Pons (tissue), 1 donor: ENCODE measurements at places on chromosomes 6 and 20.

DNA sequence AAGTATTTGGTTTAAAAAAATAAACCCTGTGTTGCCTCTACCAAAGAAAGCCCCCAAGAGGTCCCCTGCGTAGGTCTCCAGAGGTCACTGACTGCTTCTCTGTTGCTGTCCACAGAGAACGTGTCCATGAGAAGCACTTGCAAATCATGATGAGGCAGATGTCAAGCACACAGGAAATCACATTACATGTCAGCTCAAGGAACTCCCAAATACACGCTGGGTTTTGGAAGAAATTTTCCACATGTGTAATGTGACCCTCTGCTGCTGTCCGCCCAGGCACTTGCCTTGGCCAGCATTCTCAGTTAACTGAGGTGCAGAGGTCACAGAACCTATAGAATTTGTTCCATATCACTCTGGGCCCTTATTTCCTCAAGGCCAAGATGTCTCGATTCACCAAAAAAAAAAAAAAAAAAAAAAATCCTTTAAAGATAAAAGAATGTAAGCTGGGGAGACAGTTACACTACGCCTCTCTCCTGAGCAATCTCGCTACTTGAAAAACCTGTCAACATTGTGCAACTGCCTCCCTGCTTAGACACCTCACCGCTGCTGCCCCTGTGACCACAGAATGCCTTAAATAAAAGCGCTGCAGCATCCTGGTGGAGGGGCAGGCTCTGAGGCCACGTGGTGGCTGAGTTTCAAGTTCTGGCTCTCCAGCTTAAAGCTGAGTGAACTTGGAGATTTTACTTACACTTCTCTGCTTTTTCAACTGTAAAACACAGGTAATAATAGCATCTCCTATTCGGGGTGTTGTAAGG lies 42.3 kb downstream of the SLC22A23 start:
- no peak for DNase-seq

DNA sequence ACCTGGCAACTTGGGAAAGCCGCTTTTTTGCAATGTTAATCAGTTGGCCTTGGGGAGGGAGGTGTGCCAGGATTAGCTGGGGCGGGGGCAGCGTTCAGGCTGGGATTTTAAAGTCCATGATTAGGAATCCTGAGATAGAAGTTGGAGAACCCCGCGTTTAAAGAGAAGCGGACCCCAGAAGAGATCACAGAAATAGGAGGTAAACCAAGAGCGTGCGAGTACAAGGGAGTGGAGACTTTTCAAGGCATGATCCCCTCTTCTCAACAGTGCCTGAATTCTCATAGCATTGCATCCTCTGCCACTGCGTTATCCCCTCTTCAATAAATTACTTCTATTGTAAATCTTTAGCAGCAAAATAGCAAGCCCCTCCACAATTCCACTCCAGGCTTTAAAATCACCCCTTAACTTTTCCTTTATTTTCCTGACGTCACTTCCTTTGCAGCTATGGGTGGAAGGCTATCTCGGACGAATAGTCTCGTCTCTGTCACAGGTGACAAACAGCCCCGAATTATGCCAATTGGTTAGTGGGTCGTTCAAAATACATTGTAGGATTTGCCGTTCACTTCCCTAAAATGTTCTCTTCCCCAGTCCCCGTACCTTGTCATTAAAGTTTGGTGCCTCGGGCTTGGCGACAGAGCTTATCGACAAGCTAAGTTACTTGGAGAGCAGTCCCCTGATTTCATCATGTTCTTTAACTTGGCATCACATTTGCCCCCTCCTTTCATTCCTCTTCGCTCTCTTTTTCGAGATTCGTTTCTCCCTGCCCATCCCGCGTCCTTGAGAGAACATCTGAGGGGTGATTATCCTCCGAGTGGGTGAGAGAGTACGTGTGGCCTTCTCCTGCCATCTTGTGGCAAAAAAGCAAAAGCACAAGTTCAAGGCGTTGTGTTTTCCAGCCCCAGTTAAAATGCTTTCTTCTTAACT lies 17.1 kb downstream of the OR2B2 start:
- peak; percentile 90 for DNase-seq

DNA sequence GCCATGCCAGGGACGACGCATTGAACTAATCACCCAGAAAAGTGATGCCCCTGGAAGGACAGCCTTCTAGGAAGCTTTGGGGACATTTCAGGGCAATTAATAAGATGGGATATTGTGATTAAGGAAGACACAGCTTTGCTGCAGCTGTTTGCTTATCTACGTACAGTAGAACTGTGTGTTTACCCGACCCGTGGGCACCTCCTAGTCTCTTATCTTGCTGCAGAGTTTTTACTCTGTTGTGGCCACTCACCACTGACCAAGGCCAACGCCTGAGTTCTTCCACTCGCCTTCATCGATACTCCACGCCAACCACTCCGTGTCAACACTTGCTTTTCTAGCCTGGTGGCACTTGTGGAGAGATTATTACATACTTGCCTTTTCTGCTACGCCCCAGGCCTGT lies 105.9 kb upstream of the MLN start:
- DNase-seq: no peak

DNA sequence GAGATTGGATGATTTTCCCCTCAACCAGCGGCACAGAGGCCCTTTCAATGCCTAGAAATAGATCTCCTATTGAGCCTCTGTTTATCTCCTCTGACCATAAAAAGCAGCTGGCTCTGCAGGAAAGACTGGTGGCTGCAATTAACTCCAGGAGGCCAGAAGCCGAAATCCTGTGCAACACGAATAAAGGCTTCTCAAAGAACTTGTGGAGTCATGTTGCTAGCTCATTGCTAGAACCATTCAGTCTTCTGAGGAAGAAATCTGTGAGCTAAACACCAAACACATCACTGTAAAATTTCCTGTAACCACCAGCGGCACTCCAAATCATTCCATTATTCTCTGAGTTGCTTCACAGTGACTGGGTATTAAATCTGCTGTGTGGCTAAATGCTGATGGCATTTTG lies 49.1 kb upstream of the TPD52L1 start:
- peak; percentile 76 for DNase-seq

DNA sequence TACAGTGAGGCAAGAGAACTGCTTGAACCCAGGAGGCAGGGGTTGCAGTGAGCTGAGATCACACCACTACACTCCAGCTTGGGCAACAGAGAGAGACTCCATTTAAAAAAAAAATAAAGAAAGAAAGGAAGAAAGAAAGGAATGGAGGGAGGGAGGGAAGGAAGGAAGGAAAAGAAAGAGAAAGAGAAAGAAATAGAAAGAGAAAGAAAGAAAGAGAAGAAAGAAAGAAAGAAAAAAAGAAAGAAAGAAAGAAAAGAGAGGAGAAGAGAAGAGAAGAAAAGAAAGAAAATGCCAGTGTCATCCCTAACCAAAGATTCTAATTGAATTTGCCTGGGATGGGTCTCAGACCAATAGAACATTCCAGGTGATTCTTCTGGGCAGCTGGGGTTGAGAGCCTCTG lies 4.2 kb downstream of the TGM3 start:
- no peak for DNase-seq

GRCh38 chr20:33842346-33842745 lies 31.2 kb downstream of the CHMP4B start:
- DNase-seq: no peak

DNA sequence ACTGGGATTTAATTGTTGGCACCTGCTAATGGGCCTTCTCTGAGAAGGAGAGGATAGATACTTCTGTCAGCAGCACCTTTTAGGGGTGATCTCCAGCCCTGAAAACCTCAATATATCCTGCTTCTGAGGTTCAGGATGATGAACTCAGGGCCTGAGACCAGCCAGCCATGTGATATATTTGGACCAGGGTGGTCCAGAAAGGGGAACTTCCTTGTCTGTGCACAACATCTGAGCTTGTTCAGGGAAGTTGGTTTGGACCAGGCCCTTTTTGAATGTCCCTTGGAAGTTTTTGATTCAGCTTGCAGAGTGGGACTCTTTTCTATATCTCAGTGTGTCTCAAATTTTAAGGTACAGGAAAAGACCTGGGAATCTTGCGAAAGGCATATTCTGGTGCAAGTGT lies 85.8 kb downstream of the GFRA4 start:
- DNase-seq: peak; percentile 58

DNA sequence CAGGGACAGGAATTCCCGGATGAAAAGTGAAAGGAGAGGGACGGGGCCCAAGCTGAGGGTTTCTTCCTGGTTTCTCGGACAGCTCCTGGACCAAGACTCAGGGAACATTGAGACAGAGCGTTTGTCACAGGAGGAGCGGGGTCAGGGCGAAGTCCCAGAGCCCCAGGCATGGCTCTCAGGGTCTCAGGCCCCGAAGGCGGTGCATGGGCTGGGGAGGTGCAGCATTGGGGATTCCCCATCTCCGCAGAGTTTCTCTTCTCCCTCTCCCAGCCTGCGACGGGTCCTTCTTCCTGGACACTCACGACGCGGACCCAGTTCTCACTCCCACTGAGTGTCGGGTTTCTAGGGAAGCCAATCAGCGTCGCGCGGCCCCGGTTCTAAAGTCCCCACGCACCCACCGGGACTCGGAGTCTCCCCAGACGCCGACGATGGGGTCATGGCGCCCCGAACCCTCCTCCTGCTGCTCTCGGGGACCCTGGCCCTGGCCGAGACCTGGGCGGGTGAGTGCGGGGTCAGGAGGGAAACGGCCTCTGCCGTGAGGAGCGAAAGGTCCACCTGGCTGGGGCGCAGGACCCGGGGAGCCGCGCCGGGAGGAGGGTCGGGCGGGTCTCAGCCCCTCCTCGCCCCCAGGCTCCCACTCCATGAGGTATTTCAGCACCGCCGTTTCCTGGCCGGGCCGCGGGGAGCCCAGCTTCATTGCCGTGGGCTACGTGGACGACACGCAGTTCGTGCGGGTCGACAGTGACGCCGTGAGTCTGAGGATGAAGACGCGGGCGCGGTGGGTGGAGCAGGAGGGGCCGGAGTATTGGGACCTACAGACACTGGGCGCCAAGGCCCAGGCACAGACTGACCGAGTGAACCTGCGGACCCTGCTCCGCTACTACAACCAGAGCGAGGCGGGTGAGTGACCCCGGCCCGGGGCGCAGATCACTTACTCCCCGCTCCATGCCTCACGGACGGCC lies 54.6 kb upstream of the POLR1H start:
- no peak for DNase-seq

GRCh38 chr20:5734602-5735001 lies 15.6 kb upstream of the SHLD1 start:
- DNase-seq: no peak
